RPMI7951 (cell line): ENCODE measurements at places on chromosomes 3 and 15. TPM values are rescaled to one million over a fixed set of nuclear protein-coding genes. Genes with fewer than 3 reads are reported as not detected.

DNA sequence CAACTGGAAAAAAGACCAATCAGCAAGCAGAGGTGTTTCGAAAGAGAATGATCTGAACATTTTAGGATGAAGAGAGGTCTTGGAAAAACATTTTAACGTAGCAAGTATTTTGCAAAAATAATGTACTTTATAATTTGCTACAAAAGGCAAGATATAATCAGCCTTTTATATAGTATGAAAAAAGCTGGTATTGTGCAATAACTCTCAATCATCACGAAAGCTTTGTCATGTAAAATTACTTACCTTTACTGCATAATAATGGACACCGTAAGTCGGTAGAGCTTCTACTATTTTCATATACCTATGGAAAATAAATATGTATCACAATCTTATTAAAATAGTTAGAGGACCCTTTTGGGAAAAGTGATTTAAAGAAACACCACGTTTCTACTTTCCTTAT lies 95.7 kb upstream of the LMOD3 start:
- no peak for DNase-seq

Gene OIP5
- total RNA-seq, result 64.2 and 92.3 TPM in 2 replicates

GRCh38 chr3:56782215-56782614 lies 19.5 kb downstream of the ARHGEF3 start:
- no peak for DNase-seq

- DNase-seq, result peak; percentile 31
These were observed 47.4 kb downstream of the MRPL46 start for GRCh38 chr15:88419830-88420229.

Gene MESP2
- total RNA-seq, result 1.8 and 2.6 TPM in 2 replicates

Gene PLA1A
- total RNA-seq, result 0.20 TPM in 1 of 2 replicates, not detected in the other

Gene AADAC
- total RNA-seq, result 0.12 and 0.49 TPM in 2 replicates
